ENCODE measurements at places on chromosomes 7 and 10.
A peak's percentile ranks its signal among the peaks of the same experiment; 100 is the strongest.

DNA sequence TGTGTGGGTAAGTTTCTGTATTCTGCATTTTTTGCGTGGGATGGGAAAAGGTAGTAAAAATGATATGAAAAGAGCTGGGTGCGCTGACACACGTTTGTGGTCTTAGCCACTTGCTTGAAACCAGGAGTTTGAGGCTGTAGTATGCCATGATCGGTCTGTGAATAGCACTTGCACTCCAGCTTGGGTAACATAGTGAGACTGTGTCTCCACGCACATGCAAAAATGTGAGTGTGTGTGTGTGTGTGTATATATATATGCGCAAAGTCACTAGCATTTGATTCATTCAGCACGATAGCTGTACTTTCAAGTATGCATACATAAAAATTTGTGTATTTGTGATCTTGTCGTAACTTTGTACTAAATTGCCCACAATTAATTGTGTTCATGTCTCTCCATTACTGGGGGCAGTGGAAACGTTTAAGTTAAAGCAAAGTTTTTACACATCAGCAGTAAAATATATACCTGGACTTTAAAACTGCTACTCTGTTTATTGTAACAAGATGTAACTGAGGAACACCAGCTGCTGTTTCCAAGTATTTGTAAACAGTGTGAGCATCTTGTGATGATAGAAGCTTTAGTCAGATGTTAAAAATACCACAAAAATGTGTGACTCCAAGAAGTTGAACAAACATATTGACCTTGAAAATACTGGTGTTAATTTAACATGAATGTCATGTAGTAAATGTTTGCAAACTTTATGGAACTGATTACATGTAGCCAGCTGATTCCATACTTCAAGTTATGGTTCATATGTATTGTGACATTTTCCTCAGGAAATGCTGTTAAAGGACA lies 1.6 kb downstream of the ZRANB1 start:
- no peak for DNase-seq

DNA sequence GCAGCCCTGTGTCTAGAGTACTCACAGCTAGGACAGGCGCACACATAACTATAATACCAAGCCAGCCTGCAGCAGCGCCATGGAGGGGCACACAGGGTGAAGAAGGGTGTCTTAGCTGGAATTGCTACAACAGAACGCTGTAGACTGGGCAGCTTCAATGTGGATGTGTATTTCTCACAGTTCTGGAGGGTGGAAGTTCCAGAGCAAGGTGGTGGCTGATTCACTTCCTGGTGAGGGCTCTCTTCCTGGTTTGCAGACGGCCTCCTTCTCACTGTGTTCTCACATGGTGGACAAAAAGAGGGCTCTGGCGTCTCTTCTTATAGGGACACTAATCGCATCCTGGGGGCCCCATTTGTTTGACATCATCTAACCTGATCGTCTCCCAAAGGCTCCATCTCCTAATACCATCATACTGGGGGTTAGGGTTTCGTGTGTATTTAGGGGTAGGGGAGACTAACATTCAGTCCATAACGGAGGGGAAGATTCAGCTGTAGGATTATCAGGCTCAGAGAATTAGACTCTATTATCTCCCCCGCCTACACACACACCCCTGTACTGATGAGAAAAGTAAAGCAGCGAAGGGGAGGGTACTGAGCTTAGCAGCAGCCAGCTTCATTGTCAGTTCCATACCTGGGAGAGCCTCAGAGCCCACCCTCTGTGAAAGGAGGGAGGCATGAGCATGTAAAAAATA lies 289.1 kb downstream of the CCDC3 start:
- no peak for DNase-seq

DNA sequence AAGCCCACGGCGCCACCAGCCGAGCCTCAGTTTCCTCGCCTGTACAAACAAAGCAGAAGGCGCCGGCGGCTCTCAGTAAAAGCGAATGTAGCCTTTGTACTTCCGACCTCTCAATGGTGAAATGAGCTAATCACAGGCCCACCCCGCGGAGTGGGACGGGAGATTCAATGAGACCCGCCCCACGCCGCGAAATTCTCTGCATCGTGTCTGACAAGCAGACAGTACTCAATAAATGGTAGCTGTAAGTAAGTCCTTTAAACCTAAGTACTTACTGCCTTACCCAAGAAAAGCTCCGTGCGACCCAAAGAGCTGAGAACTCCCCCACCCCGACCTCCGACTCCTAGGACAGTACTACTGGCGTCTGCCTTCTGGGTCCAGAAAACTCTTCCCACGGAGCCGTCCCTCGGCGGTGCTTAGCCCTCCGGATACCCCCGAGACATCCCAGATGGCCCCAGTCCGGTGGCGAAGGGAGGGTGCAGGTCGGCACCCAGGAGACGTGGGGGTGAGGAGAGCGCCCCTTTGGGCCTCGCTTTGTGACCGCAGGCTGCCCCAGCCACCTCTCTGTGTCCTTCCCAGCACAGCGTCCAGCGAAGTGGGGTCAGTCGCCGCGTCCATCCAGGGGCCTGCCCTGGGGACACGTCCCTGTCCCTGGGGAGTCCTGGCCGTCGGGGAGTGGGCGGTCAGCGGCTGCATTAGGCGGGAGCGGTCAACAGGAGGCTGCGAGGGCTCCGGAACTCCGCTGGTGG lies 972 bp upstream of the CXCL12 start:
- no peak for DNase-seq

GRCh38 chr7:113880559-113880958 lies 38.2 kb downstream of the PPP1R3A start:
- DNase-seq: no peak

DNA sequence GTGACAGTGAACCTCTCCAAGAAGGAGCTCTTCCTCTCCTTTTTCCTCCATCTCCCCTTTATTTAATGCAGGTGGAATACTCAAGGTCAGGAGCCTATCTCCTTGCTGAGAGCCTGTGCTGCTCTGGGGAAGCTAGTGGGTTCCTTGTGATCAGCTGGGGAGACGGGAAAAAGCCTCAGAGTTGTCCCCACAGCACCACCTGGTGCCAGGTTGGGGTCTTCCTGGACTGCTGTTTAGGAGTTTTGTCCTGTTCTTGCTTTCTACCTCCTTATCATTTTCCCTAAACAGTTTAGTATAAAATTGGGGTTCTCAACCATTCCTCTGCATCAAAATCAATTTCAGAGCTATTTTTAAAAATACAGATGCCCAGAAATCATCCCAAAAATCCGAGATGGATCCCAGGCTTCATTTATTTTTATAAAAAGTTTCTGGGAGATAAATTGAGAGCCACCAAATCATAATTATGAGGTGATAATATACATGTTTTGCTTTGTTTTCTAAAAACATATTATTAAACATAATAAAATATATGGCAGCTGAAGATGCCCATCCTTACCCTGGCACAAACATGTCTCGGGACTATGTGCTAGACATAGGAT lies 44.3 kb downstream of the MACC1 start:
- DNase-seq: peak; percentile 18

DNA sequence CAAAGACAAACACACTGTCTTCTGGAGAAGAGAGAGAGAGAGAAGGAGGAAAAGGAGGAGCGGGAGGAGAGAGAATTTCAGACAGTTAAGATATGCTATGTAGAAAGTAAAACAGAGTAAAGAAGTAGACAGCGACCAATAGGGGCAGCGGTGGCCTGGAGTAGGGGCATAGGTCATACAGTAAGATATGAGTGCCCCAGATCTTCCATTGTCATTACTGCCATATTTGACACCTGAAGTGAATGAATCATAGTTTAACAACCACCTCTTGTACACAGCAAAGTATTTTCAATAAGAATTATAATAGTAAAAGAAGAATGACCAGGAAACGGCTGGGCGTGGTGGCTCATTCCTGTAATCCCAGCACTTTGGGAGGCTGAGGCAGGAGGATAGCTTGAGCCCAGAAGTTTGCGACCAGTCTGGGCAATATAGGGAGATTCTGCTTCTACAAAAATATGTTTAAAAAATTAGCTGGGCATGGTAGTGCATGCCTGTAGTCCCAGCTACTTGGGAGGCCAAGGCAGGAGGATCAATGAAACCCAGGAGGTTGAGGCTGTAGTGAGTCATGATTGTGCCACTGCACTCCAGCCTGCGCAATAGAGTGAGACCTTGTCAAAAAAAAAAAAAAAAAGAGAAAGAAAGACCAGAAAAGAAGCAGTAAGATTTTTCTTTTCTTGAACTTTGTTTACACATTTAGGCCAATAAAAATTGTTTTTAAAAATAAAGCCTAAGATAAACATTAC lies 77.0 kb upstream of the GPR158 start:
- DNase-seq: no peak

- no peak for DNase-seq
Observed at GRCh38 chr7:141073641-141074161, at the start of gene TMEM178B. TMEM178B (plus strand) TSS chr7:141074064.

GRCh38 chr10:110181451-110181850 lies 26.0 kb upstream of the MXI1 start:
- no peak for DNase-seq

GRCh38 chr7:148791546-148791945 lies 92.5 kb downstream of the EZH2 start:
- DNase-seq: no peak

- DNase-seq: no peak
Observed at GRCh38 chr10:101935431-101935830, 91.8 kb upstream of the KCNIP2 start.
